Astrocyte of the spinal cord (primary cell): ENCODE measurements at places on chromosomes 6 and 20.

- no peak for DNase-seq
Measured at GRCh38 chr6:73586416-73586974, 65.7 kb upstream of the EEF1A1 start.

- no peak for DNase-seq
Measured at GRCh38 chr6:68633972-68634725, 933 bp upstream of the ADGRB3 start.

DNA sequence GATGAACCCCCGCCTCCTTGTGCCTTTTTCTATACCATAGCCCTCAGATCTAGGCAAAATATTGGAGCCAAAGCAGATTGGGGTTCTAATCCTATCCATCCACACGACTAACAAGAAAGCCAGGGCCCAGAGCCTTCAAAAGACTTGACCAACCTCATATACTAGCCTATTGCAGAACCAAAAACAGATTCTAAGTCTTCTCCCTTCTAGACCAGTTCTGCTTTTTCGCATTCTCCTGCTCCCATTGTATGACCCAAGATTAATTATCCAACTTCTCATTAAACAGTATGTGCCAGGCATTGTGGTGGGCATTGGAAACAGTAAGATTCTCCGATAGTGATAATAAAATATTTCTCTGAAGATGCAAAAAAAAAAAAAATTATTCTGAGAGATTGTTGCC, 113.7 kb upstream of the JARID2 start:
- DNase-seq: no peak

GRCh38 chr6:161557333-161558107, 283.7 kb upstream of the AGPAT4 start:
- DNase-seq: no peak

GRCh38 chr20:35461620-35462019, 6.2 kb downstream of the CEP250 start:
- DNase-seq: no peak

DNA sequence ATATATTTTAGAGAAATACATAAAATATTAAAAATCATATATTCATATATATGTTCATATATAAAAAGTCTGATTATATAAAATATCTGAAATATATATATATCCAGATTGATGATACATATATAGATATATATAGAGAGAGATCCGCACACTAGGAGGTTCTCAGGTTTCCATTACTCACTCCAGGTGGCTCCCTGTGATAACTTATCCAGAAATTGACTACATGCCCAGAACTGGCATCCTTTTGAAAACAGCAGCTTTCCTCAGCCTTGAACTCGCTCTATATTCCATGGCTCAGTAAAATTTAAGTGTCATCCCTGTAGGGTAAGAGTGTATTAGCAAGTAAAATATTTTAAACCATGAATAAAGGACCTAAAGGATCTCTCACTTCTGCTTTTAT, 206.8 kb downstream of the TINAG start:
- peak; percentile 3 for DNase-seq

GRCh38 chr20:53582574-53583351, 10.9 kb downstream of the ZNF217 start:
- DNase-seq: peak; percentile 87

- DNase-seq: no peak
Measured at GRCh38 chr6:23890543-23891227, 235.3 kb upstream of the NRSN1 start.

DNA sequence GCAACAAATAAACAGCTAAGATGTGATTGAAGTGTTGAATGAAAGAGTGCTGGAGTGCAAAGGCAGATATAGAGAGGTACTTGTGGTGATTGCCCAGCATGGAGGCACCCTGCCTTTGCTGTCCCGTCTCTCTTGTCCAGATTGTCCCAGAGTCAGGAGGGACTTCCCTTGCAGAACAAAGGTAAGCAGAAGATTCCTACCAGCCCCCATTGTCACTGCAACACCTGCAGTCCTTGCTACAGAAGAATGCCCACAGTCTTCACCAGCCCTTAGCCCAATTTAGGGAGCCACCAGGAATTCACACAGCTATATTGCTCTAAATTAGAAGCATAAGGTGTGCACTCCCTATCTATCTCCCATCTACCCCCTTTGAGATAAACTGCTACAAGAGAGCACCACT, 491.8 kb downstream of the KIF16B start:
- DNase-seq: no peak

DNA sequence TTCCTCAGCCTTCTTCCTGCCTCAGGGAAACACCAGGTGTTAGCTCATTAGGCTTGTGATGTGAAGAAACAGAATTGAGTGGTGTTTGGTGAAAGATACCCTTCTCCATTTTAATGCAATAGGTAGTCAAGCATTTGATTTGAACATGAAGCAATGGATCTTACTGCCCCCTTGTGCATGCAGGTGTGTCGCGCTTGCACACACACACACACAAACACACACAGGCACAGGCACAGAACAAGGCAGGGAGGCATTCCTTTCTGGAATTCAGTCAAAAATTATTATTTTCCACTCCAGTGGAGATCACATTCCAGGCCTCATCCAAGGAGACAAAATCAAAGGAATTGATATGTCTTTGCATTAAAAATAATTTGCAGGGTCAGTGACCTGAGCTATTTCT, 667.0 kb upstream of the MARCKS start:
- no peak for DNase-seq

- DNase-seq: peak; percentile 64
Measured at GRCh38 chr6:29005183-29005885, at the start of gene ZNF311. Gene ZNF311 (minus strand): TSS chr6:29005315. CDS start chr6:29003954, 1,361 bp downstream.

DNA sequence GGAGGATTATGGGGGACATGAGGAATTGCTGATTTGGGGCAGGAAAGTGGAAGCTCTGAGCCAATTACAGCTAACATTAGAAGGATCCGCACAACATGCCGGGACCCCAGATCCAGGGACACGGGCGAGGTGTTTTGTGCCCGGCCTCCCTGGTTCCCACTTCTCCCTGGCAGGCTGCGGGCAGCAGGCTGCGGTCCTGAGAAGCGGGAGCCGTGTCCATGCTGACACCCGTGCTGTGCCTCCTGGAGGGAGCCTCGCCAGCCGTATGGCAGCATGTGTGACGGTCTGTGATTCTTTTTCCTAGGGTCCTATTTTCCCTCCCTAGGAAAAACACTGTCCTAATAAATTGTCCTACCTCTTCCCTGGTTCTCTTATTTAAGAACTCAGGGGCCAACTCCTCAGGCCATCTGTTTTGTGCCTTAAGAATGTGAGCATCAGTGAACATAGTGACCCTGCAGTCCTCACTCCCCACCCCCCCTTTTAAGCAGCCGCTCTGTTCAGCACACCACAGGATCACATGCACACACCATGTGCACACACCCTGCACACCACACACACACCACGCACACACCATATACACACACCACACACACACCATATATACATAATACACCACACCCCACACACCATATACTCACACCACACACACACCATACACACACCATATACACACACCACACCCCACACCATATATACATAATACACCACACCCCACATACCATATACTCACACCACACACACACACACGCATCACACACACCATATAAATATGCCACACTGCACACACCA, 49.9 kb downstream of the DACT2 start:
- no peak for DNase-seq
